ENCODE measurements at places on chromosomes 11 and 22.

- no peak for DNase-seq
Measured at GRCh38 chr22:21726650-21727049, 8.9 kb downstream of the YPEL1 start.

DNA sequence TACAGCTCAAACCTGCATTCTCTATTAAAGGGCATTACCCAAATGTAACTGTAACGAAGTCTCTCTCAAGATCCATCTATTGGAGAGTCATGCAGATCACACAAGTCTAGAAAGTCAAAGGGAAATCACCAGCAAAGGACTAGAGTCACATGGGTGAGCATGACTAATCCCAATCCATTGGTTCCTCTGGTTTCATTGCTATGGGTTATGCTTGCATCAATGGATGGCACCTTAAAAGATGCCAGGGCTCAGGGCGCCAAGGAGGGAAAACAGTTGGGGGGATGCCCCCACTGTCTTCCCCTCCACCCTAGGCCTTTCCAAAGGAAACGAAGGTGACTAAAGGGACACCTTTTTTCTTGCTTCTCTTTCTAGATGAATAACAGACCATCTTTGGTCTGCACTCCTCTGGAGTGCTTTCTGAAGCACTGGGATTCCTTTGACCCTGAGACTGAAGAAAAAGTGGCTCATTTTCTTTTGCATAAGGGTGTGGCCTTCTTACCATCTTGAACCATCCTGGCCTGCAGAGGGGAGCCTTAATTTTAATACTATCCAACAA is 8.1 kb downstream of the NXPE4 start:
- no peak for DNase-seq

GRCh38 chr11:64643920-64644646 is 53.1 kb downstream of the SLC22A12 start:
- DNase-seq = no peak

DNA sequence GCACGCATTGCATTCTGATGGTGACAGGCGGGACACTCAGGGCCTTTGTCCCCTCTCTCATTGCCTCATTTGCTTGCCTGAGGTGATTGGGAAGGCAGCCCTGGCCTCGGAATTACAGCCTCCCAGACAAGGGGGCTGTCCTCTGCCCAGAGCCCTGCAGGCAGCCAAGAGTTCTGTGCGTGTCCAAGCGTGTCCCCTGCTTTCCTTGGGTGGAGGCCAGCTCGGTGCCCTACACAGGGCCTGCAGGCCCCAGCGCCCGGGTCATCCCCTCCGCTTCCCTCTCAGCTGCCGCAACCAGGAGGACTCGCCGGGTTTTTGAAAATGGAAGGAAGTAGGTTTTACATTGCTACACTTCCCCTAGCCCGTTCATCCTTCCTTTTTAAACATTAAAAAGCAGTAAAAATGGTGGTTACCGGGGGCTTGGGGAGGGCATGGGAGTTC is 1.9 kb downstream of the GRAMD4 start:
- DNase-seq = no peak

DNA sequence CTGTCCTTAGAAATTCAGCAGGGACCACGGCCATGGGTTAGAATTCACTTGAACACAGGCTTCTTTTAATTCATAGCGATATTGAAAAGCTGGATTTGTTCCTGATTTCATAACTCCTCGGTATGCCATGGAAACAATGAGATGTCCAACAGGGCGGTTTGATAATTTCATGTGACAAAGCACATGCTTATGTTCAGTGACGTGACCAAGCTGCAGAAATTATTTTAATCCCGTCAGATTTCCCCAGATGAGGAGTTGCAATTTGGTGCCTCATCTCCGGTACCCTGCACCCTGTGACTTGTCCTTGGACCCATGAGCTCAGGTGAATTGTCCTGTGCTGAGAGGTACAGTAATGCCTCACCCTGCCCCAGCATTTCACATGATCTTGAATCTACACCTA is 81.7 kb downstream of the C11orf91 start:
- no peak for DNase-seq

- no peak for DNase-seq
Measured at GRCh38 chr11:121967131-121967704, 148.8 kb downstream of the BLID start.

DNA sequence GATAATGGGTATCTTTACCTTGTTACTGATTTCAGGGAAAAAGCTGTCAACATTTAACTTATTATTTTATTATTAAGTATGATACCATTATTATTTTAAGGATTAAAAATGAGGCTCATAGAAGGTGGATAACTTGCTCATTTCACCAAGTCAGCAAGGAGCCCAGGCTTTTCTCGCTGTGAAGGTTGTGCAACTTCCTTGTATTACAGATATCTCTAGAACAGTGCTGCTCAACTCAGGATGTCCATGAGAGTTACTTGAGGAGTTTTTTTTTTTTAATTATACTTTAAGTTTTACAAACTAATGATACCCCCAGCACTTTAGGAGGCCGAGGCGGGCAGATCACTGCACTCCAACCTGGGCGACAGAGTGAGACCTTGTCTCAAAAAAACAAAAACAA is 98.2 kb downstream of the INSC start:
- DNase-seq = no peak

GRCh38 chr11:74278103-74278502 is 33.3 kb downstream of the P4HA3 start:
- DNase-seq = no peak

DNA sequence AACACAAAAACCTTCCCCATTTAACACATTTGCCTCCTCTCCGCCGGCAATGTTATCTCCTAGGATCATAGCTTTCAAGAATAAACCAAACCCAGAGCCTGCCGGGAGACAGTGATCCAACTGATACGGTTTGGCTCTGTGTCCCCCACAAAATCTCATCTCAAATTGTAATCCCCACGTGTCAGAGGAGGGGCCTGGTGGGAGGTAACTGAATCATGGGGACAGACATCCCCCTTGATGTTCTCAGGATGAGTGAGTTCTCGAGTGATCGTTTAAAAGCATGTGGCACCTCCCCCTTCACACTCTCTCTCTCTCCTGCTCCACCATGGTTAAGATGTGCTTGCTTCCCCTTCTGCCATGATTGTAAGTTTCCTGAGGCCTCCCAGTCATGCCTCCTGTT is 33.3 kb downstream of the RBFOX2 start:
- no peak for DNase-seq

DNA sequence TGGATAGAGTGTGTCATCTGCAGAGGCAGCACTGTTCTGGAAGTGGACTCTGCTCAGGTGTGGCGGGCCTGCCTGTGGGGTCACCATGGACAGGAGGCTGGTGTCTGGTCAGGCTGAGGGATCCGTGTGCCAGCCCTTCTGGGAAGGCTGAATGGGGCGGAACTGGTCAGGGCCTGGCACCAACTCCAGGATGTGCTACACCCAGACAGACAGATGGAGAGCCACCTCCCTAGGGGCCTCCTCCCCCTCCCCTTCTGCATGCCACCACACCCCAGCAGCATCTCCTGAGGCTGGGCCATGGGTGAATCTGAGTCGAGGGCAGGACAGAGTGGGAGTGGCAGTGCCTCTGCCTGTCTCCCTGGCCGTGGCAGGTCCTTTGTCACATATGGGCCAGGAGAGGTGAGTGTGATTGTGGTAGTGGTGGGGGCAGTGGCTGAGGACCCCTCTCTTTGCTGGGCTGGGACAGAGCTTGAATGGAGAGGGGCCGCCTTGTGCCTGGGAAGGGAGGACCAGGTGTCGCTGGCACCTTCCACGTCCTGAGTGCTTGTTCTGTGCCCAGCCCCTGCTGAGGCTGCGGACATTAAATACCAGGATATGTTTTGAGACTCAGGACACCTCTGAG is 29.1 kb downstream of the ST3GAL4 start:
- DNase-seq = no peak

DNA sequence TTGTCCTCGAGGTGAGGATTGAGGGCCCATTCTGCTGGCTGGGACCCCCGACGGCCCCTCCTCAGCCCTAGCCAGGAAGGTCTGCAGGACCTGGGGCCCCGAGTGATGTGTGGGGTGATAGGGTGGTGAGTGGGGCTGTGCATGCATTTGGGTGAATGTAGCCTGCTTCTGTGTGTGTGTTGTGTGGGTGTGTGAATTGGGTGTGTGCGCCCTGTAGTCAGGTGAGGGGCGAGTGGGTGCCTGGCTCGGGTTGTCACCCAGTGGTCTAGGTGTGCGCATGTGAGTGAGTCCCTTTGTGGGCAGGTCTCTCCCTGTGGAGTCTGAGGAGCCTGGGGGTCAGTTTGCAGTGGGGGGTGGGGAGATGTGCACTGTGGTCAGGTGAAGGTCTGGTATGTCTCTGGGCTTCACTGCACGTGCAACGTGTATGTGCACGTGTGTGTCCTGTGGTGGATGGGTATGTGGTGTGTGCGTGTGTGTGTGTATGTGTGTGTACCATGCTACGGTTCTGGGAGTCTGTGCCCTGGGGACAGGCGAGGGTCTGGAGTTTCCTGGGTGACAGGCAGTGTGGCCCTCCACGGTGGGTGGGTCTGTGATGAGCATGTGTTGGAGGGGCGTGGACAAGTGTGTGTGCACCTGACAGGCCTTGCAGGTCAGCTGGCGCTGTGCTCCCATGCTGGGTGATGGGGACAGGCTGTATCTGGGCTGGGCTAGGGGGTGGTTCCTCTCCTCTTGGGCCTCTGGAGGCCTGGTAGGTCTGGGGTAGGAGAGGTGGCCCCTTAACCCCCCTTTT is 1.0 kb downstream of the TMEM151A start:
- no peak for DNase-seq

- DNase-seq = no peak
Measured at GRCh38 chr11:47468598-47469214, 19.8 kb upstream of the RAPSN start.

GRCh38 chr11:98180921-98181320 is 839.8 kb upstream of the CNTN5 start:
- DNase-seq = no peak

- no peak for DNase-seq
Measured at GRCh38 chr22:37464181-37464580, 22.0 kb downstream of the MFNG start.

GRCh38 chr11:4448995-4449394 is at the start of gene OR52K2:
Gene OR52K2 (plus strand): TSS chr11:4449295. CDS start chr11:4449340, 45 bp downstream.
- DNase-seq = no peak

- DNase-seq = no peak
Measured at GRCh38 chr22:35873426-35873825, 155.2 kb downstream of the RBFOX2 start.

DNA sequence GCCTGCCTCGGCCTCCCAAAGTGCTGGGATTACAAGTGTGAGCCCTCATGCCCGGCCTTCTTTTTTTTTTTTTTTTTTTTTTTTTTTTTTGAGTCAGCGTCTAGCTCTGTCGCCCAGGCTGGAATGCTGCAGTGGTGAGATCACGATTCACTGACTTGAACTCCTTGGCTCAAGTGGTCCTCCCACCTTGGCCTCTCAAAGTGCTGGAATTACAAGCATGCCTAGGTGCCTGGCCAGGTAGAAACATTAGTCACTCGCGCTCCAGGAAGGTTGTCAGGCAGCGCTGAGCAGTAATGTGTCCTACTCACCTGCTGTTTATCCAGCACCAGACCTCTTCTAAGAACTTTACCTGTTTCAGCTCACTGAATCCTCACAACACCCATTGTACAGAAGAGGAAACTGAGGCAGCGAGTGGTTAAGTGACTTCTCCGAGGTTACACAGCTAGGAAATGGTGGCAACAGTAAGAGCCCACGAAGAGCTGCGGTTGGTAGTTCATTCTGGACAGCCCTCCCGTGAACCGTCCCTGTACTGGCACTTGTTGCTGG is 496 bp upstream of the CST6 start:
- peak; percentile 67 for DNase-seq

DNA sequence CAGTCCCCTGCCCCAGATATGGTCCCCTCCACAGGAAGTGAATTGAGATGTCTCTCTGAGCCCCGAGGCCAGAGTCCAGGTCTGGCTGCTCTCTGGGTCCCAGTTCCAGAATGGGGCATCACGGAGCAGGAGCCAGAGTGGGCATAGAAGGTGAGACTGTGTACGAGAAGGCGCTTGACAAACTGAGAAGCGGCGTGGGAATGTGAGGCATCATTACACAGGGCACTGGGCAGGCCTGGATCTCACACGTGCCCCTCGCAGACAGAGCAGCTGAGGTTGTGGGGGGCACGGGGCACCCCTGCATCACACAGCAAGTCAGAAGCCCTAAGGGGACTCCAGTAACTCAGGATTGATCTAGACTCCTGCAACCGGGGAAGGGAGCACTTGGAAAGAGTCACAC is 9.2 kb downstream of the STARD10 start:
- DNase-seq = no peak

GRCh38 chr11:9529334-9529650 is 44.2 kb upstream of the WEE1 start:
- DNase-seq = no peak

GRCh38 chr22:49964136-49965090 is 3.8 kb downstream of the PIM3 start:
- DNase-seq = no peak

DNA sequence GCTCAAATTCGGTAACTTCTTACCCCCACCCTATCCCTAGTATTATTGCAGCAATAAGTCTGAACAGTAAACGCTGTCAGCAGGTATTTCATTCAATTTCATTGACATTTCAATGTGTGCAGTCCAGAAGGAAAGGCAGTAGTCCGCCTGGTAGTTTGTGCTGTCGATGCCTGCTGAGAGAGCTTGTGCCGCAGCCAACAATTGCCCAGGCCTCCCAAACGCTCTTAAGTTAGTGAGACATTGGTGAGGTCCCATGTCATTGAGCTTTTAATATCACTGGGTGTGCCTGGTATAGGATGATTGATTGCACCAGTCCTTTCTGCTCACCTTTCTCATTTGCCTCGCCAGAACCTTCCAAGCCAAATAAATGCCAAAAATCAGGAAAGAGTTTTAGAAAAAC is 28.1 kb downstream of the ALKBH3 start:
- DNase-seq = no peak

DNA sequence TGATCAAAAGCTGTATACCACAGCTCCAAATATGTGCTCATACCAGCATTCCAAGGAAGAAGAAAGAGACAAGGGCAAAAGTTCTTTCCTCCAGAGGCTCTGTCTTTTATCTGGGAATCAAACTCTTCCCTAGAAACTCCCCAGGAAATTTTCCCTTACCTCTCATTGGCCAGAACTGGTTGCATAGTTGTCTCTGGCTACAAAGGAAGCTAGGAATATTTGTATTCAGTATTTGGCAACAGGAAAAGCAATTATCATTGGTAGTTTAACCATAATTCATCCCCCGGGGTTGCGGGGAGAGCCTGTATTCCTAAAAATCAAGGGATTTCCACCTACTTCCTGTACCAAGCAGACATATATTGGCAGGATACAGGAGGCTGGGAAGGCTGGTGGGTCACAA is 10.5 kb upstream of the ZFTA start:
- DNase-seq = no peak

- DNase-seq = no peak
Measured at GRCh38 chr11:81899156-81899555, 834.5 kb downstream of the FAM181B start.

- DNase-seq = peak; percentile 10
Measured at GRCh38 chr11:124329787-124330478, 9.9 kb upstream of the OR8D2 start.

DNA sequence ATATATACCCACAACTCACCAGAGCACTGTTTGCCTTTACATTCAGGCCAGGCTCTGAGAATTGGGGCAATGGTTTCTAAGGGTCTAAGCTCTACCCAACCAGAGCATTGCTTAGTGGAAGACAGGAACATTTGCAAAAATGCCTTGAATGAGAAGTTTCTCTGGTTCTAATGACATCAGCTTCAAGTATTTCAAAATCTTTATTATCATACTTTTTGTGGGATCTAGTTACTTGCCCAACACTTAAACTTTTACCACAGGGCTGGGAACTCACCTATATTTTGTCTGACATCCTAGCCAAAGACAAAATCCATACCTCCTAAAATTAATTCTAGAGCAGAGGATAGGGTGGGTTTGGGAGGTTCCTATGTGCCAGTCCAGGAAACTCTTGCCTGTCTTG is 51.5 kb downstream of the INSC start:
- DNase-seq = peak; percentile 73

- DNase-seq = no peak
Measured at GRCh38 chr11:115653076-115653475, 148.9 kb upstream of the CADM1 start.

- peak; percentile 47 for DNase-seq
Measured at GRCh38 chr11:17786824-17787525, 52.4 kb downstream of the KCNC1 start.

All from AG10803 (cell line).